ENCODE measurements at places on chromosomes 7 and 10.

GRCh38 chr10:1117651-1118050, 61.5 kb downstream of the WDR37 start:
- DNase-seq, result no peak

- no peak for DNase-seq
Measured at GRCh38 chr7:85833066-85833465, 646.2 kb upstream of the SEMA3D start.

DNA sequence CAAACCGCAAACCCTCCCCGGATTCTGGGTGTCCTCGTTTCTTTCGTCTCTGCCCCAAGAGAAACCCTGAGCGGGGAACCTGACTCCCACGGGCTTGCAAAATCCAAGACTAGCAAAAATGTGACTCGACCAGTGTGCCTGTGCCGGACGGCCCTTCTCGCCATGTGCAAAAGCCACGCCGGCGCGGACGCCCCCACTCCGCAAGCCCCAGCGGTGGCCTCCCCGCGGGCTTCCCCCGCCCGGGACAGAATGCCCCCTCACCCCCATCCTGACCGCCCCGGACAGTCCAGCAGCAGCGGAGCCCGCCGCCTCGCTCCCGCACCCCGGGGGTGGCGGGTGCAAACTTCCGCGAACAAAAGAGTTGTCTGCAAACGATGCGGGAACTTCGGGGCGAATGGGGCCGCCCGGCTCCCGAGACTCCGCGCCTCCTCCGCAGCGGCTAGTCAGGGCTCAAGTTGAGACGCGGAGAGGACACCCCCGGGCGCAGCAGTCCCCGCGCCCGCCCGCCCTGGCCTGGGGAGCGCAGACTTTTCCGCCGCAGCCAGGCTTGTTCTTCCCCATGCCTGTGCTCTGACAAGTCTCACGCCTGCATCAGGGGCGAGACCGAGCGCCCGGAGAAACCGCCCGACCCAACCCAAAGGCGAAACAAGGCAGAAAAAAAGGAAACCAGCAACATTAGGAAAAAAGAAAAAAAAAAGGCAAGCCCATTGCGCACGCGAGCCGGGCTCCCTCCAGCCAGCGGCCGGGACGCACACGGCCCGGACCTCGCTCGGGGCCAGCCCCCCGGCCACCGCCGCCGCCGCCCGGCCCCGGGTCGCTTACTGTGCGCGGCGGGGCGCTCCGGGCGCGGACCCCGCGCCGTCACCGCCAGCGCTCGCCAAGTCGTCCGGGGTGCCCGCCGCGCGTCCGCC, 732 bp downstream of the FAM53B start:
- DNase-seq, result no peak

GRCh38 chr7:149570784-149571183, 73.2 kb upstream of the ZNF746 start:
- no peak for DNase-seq

DNA sequence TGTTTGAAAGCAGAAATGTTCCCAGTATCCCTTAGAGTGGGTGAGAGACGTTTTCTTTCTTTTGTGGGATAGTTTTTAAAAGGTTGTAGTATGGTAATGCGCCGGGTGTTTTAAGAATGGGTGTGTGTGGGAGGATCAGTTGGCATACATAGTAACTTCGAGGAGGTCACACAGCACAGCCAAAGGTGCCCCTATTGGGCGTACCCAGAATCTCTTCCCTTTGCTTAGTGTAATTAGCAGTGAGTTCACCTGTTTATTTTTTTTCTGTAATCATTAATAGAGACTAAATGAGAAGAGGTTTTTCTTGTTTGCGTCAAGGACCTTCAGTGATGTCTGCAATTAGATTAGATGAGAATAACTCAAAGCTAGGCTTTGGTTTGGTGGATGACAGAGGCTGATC, 1.5 kb downstream of the PLEKHA8 start:
- DNase-seq, result no peak

GRCh38 chr7:147276783-147277370, 1160.3 kb downstream of the CNTNAP2 start:
- DNase-seq, result no peak

DNA sequence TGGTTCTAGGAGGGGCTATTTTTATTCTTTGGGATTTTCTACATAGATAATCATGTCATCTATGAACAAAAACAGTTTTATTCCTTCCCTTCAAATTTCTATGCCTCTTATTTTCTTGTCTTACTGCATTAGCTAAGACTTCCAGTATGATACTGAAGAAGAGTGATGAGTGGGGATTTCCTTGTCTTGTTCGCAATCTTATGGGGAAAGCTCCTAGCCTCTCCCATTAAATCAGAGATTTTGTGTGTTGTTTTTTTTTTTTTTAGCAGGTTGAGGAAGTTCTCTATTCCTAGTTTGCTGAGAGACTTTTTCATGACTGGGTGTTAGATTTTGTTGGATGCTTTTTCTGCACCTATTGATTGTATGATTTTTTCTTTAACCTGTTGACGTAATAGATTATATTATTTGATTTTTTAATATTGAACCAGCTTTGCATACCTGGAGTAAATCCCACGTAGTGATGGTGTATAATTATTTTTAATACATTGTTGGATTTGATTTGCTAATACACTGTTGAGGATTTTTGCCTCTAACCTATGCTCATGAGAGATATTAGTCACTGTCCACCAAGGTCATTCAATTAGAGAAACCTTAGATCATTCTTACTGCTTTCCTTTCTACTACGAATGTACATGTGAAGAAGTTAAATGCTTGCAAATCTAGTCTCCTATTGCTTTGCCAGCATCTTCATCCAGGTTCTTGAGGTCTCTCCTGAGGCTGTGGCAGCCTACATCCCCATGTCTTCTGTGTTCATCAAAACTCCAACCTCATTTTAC, 6.5 kb downstream of the ATP5F1C start:
- no peak for DNase-seq

DNA sequence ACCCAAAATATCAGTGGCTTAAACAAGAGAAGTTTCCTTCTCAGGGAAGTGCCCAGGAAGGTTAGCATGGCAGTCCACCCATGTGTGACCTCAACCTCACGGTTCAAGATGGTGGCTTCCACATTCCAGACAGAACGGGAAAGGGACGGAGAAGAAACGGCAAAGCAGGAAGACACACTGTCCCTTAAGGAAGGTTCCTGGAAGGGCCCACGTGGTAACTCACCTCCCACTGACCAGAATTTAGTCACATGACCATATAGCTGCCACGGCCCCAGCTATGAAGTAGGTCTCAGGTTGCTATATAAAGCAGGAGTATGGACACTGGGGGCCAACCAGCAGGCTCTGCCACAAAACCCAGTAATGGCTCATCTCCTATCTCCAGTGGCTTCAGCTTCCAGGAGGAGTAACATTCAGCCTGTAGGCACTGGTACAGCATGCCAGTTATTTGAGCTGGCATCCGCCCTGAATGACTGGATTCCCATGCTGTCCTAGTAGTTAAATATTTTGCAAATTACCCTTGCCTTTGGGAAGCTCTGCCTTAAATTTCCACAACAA, 278.5 kb upstream of the KLF14 start:
- DNase-seq, result no peak

GRCh38 chr7:157271991-157272324, 64.8 kb upstream of the DNAJB6 start:
- peak; percentile 87 for DNase-seq

DNA sequence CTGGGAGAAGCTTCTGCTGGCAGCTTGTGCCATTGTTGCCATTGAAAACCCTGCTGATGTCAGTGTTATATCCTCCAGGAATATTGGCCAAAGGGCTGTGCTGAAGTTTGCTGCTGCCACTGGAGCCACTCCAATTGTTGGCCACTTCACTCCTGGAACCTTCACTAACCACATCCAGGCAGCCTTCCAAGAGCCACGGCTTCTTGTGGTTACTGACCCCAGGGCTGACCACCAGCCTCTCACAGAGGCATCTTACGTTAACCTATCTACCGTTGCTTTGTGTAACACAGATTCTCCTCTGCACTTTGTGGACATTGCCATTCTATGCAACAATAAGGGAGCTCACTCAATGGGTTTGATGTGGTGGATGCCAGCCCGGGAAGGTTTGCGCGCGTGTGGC, 220.7 kb downstream of the ADK start:
- DNase-seq, result no peak

DNA sequence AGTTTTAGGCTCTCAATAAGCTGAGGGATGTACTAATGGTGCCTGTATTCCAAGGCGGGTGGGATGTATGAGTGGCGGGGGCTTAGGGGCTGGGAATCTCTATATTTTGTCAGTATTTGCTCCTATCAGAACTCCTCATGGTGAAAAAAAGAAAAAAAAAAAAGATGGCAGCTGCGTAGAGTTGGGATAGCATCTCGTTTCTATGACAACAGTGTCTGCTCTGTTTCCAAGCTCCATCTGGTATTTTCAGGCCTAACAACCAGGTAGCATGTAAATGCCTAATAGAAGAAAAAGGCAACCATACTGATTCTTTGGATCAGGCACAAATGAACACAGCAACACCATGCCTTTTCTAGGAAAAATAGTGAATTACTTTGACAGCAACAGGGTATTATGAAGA, 11.7 kb upstream of the CCDC172 start:
- no peak for DNase-seq

Measured in right atrium auricular region (tissue), 2 donors.